ENCODE measurements at places on chromosomes 5 and 9.

GRCh38 chr5:156991714-156992113 is 28.7 kb upstream of the TIMD4 start:
- no peak for DNase-seq

DNA sequence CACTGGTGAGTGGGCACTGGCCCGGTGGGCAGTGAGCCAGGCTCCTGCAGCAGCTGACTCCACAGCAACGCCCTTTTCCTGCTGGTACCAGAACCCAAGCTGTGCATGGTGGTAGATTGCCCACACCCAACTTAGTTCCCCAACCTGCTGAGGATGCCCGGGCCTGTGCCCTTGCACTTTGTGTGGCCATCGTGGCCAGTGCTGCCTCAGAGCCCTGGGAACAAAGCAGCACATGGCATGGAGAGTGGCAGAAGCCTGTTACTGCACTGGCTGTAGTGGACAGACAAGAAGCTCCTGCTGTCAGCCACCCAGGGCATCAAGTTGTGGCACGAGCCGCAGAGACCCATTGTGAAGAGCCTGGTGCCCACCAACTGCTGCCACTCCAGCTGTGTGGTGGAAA is 612.9 kb downstream of the DNAH5 start:
- DNase-seq: no peak

- DNase-seq: no peak
Observed at GRCh38 chr9:134663753-134664415, 22.3 kb downstream of the COL5A1 start.

DNA sequence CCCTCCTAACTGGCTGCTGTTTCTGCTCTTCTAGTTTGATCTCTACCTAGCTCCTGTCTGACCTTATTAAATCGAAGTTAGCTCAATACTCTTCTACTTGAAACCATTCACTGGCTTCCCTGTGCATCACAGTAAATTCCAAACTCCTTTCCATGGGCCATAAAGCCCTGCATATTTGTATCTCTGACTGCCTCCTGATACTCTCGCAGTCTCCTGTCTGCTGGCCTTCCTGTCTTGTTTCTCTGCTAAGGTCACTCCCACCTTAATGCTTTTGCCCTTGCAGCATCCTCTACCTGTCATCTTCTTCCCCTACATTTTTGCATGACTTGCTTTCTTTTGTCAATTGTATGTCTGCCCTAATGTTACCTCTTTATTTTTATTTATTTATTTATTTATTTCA is 44.8 kb downstream of the SNCAIP start:
- DNase-seq: no peak

- no peak for DNase-seq
Observed at GRCh38 chr5:8701251-8701650, 832.3 kb downstream of the MTRR start.

DNA sequence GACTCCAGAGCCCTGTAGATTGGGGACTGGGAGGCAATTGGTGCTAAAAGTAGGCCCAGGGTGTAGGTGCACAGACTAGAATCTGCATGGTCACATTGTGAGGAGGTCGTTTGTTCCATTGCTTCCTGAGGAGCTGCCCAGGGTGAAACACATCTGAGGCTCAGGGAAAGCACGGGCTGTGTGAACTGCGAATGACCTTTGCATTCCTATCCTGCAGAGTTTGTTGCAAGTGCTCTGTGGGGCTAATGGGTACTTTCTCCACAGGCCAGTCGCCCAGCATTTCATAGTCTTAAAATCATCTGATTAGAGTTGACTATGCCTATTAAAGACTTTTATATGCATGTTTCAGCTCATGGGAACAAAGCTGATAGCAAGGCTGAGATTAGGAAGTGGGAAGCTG is 14.4 kb upstream of the SLC46A2 start:
- no peak for DNase-seq

- no peak for DNase-seq
Observed at GRCh38 chr5:169225830-169226356, 75.0 kb downstream of the SLIT3 start.

DNA sequence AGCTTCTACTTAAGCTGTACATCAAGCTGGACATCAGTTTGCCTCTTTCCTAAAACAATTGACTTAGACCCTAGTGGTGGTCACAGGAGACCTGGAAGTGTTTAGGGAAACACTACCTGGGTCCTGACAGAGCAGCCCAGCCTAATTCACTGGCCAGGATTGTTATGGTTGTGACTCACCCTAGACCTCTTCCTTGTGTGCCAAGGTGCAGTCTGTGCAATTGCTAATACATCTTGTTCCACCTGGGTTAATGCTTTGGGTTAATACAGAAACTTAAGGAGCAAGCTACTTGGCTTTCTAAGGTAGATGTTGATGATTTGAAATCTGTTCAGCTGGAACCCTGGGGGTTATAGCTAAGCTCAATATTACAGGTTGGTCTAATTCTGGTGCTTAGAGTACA is 48.7 kb upstream of the SLC46A2 start:
- DNase-seq: no peak

GRCh38 chr5:179610903-179611265 is 12.6 kb downstream of the HNRNPH1 start:
- DNase-seq: no peak

DNA sequence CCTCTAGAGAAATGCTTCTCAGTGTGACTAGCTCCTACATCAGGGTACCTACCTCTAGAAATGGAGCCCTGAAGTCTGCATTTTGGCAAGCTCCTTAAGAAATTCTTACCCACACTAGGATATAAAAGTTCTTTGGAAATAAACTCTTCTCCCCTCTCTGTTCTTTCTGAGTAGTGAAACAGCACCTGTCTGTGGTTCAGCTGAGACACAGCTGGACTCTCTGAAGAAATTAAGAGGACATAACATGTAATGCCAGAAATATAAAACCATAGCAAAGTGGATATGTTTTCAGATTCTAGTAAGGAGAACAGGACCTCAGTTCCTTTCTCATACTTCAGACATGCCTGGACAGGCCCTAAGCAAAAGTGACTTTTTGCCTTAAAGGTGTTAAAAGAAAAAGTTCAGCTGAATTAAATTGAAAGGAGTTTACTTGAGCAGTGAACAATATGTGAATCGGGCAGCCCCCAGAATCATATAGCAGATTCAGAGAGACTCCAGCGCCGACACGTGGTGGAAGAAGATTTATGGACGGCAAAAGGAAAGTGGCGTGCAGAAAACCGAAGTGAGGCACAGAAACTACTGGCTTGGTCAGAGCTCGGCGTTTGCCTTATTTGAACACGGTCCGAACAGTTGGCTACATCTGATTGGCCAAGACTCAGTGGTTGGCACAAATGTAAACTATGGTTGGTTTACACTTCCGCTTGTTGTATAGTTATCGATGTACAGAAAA is 64.5 kb downstream of the PRKACG start:
- no peak for DNase-seq

GRCh38 chr9:79616971-79617370 is 45.2 kb downstream of the TLE4 start:
- DNase-seq: no peak

DNA sequence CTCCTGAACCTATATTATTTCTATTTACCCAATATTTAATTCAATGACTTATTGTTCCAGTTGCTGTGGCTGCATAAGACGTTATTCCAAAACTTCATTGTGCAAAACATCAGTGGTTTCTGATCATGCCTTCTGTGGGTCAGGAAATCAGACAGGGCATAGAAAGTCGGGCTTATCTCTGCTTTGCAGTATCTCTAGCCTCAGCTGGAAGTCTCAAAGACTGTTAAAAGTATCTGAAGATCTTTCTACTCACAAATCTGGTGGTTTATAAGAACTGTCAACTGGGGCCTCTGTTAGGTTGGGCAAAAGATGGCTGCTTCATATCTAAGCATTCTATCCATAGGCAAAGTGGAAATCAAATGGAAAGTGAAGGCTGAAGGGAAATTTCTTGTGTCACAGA is 687.7 kb upstream of the ARRDC3 start:
- no peak for DNase-seq

DNA sequence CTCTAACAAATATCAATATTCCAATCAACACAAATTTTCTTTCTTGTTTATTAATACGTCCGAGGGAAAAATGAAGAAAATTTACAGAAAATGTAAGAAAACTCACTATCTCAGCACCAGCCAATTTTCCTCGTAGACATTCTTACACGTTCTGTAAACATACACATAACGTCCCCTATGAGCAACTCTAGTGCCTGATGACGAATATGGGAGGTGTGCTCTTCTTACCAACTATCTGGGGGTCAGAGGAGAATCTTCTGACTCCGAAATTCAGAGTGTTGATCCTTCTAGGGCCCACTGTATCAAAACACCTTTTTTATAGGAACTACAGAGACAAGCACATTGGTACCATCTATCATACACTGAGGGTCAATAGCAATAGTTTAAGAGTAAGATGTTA is 198.7 kb downstream of the GAPVD1 start:
- DNase-seq: no peak

- no peak for DNase-seq
Observed at GRCh38 chr5:76625087-76625815, 2.0 kb upstream of the F2RL2 start.

GRCh38 chr5:98096155-98096554 is 677.3 kb upstream of the RGMB start:
- DNase-seq: no peak

DNA sequence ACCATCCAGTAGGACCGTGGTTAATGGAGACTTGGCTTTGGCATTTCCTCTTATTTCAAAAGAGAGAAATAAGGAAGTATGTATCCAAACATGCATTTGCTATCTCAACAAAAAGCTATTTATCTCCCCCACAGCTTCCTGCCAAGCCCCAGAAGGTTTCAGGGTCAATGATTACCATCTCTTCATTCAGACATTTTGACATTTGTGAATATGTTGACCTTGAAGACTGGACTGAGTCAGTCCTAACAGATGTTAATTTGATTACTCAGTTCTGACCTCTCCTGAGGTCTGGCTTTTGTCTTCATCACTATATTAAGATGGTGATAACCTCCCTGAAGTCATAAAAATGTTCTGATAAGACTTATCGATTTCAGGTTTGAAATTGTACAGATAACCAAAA is 479.4 kb downstream of the AGTPBP1 start:
- no peak for DNase-seq

- DNase-seq: no peak
Observed at GRCh38 chr9:72954431-72955125, 1.7 kb upstream of the ALDH1A1 start.

- DNase-seq: no peak
Observed at GRCh38 chr5:137191179-137191578, 307.9 kb downstream of the SPOCK1 start.

GRCh38 chr5:38551030-38552017 is 5.1 kb downstream of the LIFR start:
- DNase-seq: no peak

Measured in vagina (tissue), 2 donors.